Hematopoietic multipotent progenitor cell (in vitro differentiated cells): ENCODE measurements at places on chromosomes 5 and 9.

DNA sequence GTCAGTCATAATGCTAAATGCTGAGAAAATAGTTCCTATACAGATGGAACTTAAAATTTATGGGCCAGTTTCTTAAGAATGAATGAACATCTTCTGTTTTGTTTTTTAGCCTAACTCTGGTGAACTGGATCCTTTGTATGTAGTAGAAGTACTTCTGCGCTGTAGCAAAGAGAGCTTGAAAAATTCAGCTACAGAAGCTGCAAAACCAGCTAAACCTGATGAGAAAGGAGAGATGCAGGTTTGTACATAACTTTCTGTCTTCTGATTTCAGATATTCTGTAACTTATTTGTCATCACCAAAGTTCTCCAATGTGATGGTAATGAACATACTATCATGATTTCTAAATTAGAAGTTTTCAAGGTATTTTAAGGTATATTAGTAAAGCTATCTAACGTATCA lies 80.1 kb downstream of the MTREX start:
- DNase-seq, result no peak

DNA sequence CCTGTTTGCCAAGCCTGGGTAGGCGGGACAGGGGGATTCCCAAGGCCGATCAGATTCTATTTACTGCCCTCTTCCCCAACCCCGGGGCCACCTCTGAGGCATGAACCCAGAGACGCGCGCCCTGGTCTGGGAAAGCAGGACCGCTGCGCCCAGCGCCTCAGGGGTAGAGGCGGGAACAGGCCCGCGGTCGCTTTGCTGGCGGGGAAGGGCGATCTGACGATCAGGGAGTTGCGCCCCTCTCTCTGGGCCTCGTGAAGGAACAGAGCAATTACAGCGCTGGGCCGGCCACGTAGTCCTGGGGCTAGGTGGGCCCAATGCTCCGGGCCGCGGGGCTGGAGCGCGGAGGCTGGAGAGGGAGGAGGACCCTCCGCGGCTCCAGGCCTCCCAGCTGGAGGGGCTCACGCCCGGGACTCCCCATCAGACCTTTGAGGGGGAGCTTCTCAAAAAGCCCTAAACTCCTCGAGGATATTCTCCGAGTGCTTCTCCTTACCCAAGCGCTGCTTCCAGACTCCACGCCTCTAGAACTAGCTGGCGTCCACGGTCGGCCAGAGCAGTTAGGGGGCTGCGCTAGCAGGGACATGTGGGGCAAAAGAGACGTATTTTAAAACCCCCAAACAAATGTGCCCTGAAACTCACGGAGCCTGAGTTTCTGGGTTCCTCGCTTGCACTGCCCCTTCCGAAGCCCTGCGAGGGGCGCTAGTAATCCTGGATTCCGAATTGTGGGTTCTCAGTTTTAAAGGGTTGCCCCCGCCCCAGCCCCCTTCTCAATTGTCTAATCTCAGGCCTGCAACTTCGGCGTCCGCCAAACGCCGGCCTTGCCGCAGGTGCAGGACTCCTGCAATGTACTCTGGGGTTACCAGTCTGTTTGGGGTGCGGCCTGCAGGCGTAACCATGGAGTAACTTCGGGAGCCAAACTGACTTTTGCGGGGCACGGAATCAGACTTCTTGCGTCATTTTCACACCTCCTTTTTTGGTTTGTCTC lies 57.6 kb downstream of the TMEM174 start:
- no peak for DNase-seq

DNA sequence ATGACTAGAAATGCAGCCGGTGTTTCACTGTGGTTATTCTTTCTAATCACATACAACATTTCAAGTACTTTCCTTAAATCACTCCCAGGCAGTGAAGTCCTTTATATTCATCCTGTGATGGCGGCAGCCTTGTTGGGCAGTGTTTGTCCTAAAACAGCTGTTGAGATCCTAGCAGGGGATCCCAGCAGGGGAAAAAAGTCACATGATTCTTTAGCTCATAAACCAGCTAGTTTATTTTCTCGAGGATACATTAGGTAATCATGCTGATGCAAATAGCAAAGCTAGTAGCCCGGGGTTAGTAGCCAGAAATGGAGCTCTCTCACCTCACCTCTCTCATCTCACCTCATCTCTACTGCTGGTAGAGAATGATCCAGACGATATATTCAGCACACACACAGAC lies 70.5 kb downstream of the FOXD1 start:
- no peak for DNase-seq

DNA sequence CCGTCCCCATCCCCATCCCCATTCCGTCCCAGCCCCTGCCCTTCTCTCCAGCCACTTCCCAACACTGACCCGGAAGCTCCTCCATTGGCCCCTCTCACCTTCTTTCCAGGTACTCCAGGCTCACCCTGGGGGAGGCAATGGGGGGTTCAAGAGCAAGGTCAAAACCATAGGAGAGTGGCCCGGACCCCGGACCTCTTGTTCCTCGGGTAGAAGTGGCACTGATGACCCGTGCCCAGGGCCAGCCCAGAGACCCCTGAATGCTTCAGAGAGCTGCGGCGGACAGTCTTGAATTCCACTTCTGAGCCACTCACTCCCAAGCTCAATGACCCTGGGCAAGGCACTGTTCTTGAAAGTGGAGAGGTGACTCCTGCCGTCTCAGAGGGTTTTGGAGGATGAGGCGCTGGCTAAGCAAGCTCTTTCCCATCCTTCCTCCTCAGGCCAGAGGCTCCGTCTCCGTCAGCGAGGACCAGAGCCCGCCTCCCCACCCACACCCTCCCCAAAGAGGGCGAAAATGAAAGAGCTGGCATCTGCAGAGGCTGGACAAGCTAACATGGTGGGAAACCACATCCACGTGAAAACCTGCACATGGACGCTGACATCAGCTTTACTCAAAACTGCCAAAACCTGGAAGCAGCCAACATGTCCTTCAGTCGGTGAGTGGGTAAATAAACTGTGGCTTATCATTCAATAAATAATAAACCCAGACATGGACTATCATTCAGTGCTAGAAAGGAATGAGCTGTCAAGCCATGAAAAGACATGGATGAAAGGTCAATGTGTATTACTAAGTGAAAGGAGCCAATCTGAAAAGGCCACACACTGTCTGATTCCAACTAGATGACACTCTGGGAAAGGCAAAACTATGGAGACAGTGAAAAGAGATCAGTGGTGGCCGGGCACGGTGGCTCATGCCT lies 27.3 kb upstream of the PHYKPL start:
- DNase-seq, result no peak

DNA sequence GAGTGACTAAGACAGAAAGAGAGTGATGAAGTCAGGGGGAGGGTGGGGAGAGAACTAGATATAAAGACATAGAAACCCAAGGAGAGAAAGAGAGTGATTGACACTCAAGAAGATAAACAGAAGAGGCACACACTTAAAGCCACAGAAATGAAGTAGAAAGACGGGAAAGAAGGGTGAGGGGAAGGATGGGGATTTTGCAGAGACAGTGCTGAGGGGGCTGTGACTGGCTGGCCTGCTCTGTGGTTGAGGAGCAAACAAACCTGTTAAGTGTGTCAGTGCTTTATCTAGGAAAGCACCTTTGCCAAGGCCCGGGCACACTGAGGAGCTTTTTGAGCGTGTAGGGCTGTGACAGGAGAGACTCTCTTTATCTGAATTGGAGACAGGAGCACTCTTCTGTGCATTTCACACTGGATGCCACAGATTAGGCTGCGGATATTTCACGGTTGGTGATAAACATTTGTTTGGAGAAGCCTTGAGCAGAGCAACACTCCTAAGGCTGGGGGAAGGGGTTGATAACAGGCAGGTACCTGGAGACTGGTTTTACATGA lies 109.1 kb downstream of the DOCK2 start:
- peak; percentile 6 for DNase-seq
